ENCODE measurements at places on chromosomes 6 and 20.

DNA sequence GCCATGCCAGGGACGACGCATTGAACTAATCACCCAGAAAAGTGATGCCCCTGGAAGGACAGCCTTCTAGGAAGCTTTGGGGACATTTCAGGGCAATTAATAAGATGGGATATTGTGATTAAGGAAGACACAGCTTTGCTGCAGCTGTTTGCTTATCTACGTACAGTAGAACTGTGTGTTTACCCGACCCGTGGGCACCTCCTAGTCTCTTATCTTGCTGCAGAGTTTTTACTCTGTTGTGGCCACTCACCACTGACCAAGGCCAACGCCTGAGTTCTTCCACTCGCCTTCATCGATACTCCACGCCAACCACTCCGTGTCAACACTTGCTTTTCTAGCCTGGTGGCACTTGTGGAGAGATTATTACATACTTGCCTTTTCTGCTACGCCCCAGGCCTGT, 105.9 kb upstream of the MLN start:
- no peak for DNase-seq

GRCh38 chr6:33700391-33701050, 11.0 kb downstream of the UQCC2 start:
- no peak for DNase-seq

DNA sequence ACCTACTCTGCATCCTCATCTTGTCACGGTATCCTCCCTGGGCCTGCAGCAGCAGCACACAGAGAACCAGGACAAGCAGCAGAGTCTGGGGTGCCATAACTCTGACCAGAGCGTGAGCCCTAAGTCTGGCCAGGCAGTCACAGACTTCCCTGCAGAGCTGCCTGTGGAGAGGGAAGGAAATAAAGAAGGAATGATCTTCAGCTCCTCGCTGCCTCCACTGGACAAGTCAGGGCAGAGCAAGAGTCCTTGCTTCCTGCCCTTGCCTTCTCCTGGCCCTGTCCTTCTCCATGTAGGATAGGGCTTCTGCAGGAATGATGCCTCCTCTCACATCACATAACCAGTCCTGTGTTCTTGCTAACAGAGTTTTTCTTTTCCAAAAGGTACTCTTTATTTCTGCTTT, 15.9 kb upstream of the WFDC11 start:
- no peak for DNase-seq

GRCh38 chr6:130796313-130796905, 30.8 kb upstream of the SMLR1 start:
- no peak for DNase-seq

GRCh38 chr6:46900266-46900665, 21.5 kb downstream of the ADGRF5 start:
- no peak for DNase-seq

GRCh38 chr6:107547451-107547840, 57.5 kb downstream of the SOBP start:
- no peak for DNase-seq

DNA sequence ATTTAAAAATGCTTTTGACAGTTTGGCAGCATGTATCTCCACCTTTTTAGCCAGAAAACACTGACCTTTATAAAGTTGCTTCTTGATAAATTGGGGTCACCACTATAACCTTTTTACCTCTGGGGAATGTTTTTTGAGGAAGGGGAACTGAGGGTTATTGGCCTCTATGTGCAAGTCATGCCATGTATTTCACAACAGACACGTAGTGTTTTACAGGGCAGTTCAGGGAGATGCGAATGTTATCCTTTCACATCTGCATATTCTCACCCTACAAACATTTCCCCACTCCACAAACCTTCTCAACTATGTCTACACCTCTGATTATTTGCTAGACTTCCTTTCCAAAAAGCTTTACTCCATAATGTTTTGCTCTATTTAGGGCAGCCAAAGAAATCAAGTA, 17.0 kb upstream of the SLA2 start:
- no peak for DNase-seq

DNA sequence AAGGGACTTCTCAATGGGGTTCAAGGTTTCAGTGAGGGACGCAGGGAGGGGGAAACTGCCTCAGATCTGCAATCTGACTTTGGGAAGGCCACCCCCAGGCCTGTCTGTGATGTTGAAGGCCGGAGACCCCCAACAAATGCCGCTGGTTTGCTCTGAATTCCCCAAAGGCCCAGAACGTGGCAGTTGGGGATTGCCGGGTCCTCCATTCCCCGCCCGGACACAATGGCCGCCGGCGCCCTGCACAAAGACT, 326 bp upstream of the BCL2L1 start:
- DNase-seq = no peak

DNA sequence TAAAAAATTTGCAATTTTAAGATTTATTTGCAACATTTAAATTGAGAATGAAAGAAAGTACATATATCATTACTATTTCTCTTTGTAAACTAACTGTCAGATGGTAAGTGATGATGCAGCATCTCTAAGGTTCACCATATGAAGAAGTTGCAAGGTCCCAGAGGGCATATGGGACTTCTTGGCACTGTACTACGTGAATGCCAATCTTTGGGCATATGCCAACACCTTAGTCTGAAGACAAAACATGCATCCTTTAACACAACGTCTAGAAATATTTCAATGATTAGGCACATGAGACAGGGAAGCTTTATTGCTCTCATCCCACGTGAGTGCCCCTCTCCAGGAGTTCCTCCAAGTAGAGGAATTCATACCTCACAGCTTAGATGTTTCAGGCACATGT, 66.8 kb downstream of the CDK19 start:
- DNase-seq = no peak

DNA sequence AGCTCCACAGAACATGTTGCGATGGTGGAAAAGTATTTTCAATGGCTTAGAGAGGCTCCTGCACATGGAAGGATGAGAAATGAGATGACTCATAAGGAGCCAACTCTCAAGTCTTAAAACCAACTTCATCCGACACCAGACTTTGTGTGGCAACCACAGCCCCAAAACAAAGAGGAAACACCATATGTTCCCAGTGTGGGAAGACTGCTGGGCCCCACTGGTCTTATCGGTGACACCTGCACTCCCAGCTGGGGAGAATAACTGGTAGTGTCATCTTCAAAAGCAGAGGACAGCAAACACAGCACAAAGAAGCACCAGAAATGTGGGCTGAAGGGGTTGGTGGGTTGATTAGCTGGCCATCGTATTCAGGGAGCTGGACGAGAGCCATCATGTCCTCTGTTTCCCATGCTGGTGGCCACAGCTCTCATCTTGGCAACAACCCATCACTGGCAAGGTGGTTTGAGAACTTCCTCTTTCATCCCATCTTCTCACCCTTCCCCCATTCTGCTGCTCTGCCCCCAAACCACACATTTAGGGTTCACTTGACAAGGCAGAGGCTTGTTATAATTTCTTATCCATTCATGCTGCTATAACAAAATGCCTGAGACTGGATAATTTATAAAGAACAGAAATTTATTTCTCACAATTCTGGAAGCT, 46.0 kb upstream of the TASP1 start:
- no peak for DNase-seq

DNA sequence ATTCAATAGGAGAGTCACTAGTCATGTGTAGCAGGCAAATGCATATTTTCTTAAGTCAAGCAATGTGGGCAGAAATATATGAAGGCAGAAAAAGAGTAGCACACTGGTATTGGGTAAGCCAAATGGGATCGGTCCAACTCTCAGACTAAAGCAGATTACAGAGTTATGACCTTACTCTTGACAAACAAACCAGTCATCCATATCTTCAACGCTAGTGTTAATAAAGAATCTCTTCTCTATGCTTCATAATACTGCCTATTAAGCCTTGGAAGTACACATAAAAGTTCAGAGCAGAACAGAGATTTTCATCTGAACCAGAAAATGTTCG, 320.2 kb upstream of the JARID2 start:
- no peak for DNase-seq

- DNase-seq = no peak
Observed at GRCh38 chr20:34639755-34640222, 37.1 kb downstream of the PIGU start.

- DNase-seq = no peak
Observed at GRCh38 chr20:62143957-62144825, 622 bp downstream of the SS18L1 start.

DNA sequence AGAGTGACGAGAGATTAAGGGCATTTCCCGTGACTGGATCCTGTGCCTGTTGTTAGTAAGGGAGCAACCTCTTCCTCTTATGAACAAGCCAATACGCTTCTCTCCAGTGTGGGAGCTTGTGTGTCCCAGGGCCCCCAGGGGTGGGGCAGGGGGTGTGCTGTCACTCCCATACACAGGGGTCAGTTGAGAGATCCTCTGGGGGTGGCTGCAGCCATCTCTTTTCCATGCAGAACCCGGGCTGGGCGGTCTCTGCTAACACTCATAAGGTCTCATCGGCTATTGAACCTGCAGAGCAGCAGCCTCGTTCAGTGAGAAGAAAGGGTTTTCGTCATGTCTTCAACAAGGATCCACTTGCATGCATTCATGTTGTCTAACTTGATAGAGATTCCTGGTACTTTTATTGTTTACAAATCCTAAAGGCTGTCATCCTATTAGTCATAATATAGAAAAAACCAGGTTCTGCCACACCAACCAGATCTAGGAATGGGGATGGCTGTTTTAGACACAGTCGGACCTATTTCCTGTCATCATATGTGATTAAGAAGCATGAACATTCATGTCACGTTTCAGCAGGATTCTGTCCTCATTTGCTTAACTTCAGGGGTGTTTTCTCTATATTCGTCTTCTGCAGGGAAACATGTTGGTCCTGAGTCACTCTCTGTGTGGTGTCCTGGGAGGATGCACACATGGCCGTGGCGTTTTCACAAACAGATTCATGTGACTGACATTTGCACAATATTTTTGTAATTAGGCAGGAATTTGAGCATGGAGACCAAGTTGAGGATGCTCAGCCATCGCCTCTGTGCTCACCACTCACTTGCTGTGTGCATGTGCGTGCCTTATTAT, 13.3 kb upstream of the THBS2 start:
- DNase-seq = no peak

DNA sequence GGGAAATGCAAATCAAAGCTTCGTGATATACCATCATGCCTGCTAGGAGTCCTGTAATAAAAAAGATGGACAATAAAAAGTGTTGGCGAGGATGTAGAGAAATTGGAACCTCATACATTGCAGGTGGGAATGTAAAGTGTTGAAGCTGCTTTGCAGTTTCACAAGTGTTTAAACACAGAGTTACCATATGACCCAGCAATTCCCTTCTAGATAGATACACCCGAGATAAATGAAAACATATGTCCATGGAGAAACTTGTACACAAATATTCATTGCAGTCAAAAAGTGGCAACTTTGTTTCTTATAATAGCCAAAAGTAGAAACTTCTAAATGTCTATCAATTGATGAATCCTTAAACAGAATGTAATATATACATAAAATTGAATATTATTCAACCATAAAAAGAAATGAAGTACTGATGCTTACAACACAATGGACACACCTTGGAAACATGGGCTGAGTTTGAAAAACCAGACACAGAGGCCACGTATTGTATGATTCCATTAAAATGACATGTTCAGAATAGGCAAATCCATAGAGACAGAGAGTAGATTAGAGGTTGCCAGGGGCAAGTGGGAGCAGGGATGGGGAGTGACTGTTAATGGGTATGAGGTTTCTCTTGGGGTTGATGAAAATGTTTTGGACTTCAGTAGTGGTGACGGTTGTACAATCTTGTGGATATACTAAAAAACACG, 20.8 kb upstream of the ERVFRD-1 start:
- DNase-seq = no peak

DNA sequence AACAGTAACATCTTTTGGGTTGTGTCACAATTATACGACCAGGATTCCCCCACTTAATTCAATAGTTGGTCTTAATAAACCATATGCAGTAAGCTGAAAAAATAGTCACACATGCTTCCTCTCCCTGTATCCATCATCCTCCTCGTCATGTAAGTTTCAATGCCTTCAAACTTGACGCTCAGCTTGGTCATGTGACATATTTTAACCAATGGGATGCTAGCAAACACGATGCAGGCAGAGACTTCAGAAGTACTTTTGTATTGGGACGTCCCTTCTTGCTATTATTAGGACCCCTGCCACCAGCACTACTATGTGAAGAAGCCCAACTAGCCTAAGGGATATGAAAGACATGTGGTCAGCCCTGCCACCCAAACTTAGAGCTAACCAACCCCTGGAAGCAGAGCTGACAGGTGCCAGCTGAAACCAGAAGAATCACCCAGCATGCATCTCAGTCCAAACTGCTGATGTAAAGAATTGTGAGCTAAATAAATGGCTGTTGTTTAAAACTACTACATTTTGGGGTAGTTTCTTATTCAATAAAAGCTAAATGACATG, 49.3 kb downstream of the CGA start:
- DNase-seq = no peak

DNA sequence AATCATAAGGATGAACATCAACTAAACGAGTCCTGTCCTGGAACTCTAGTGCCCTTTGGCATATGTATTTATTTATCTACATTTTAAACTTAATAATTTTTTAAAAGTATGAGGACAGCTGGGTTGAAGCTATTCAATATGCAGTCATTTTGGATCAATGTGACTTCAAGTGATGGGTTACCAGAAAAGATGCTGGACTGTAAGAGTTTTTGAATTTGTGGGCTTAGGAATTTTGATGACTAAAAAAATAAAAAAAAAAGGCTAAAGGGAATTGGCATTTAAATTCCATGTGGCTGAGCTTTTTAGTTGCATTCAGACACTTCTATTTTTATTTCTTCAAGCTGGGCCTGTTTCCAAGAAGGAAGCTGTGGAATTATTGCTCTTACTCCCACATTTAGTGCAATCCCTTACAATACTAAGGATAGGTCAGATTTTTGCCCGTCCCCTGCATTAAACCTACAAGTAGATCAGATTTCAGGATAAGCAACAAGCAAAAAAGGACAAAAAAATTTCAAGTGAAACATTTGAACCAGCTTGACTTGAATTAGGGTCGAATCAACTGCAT, 704.2 kb upstream of the CITED2 start:
- no peak for DNase-seq

GRCh38 chr6:129281168-129281796, 398.3 kb downstream of the LAMA2 start:
- DNase-seq = no peak

DNA sequence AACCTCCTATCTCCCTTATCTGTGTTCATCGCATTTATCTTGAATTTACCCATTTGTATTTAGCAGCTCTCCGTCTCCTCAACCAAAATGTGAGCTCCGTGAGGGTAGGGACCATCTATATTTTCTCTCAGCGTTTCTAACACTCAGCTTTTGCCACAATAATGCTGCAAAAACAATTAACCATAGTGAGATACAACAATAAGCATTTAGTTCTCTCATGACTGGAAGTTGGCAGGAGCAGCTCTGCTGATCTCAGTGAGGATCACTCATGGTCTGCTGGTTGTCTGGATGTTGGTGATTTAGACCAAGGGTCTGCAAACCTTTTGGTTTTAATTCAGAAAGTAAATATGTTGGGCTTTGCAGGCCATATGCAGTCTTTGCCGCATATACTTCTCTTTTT, 394.8 kb upstream of the RNF217 start:
- no peak for DNase-seq

DNA sequence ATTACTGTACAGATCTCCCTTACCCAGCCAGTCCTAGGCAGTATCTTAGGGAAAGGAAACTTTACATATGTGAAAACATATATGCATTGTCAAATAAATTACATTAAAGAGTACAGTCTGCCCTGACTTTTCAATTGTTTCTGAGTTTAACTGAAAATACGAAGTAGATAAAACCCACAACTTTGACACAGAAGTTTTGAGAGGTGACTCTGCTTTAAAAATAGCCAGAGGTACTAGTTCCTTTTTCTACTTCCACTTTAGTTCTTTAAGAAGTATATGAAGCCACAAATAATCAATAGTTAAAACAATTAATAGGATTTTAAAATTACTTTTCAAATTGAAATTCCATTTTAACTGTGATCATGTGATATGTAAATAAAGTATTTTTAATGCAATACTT, 62.9 kb downstream of the BMP5 start:
- DNase-seq = no peak
